ENCODE measurements at places on chromosomes 2 and 18.

- DNase-seq: no peak
Measured at GRCh38 chr2:157918319-157918718, 42.2 kb upstream of the ACVR1 start.

GRCh38 chr2:143936848-143937722 is 582.8 kb downstream of the ZEB2 start:
- no peak for DNase-seq

DNA sequence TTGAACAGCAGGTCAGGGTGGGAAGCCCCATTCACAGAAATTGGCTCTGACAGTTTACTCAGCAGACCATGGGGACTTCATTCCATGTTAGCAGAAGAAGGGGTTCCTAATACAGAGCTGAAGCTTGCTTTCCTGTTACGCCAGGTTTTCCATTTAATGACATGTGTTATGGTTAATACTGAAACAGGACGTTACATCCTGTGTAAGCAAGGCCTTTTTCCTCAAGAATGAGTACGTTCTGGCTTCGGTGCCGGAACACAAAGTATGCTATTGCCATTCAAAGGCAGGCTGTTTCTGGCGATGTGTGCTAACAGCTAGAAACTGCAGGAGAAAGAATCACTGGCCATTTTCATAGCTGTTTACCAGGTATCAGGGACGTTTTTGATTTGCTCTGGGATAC is 190.4 kb downstream of the SNTG2 start:
- DNase-seq: no peak

- DNase-seq: no peak
Measured at GRCh38 chr2:207394203-207394781, 135.5 kb upstream of the CREB1 start.

DNA sequence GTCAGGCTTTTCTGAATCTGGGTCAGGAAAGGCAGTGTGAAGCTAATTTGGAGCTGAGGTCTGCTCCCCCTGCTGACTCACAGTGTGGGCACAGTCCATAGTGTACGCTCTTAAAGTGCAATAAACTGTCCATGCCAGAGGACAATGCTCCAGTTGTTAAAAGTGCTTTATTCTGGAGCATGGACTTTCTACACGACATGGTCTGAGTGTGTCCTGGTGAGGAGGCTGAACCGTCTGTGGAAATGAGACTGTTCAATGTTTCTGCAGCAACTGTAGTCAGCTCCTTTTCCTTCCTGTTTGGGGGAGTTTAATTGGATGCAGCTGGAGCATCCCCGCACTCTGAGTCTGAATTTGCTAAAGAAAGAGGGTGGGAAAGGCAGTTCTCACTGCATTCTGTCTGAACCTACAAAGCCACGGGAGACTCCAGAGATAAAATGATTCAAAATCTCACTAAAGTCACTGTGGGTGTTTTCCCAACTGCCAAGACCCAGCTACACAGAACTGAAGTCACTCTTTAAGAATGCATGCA is 110.2 kb upstream of the TRIB2 start:
- no peak for DNase-seq

DNA sequence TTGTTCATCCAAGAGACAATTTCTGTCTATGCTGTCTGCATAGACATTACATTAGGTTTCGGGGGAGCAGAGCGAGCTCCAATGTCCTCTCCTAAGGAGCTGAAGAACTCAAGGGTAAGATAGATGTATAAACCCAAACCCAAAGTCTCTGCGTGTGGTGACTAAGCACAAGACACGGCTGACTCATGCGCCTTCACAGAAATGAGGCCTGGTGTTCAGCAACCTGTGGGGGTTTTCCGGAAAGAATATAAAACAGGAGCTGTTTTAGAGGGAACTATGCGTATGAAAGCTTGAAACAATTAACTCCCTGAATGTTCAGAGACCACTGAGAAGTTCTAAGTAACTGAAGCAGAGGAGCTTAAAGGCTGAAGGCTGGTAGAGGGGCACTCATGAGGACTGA is 154.7 kb downstream of the SOX11 start:
- DNase-seq: no peak

- DNase-seq: no peak
Measured at GRCh38 chr18:45849529-45849928, 24.1 kb downstream of the SIGLEC15 start.

All from esophagus squamous epithelium (tissue), 5 donors.